Activated gamma-delta T cell treated with anti-CD3 and anti-CD28 coated beads, Interleukin-2, amount 50 U/mL, for 16 hours (primary cell): ENCODE measurements at places on chromosomes 5 and 9.

DNA sequence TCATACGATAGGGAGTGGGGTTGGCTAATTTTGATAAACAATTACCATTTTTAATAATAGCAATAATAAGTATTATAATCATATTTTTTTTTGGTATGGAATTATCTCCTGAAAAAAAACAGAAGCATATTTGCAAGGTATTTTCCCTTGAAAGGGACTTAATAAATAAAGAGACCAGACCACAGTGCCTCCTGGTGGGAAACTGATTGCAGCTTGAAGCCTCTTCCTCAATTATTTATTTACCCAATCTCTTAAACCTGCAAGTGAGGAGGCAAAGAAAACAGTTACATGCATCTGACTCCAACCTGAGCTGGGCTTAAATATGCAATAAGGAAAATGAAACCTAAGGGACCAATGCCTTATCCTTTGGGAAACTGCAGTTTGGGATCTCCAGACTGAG is 388.1 kb upstream of the ACO1 start:
- no peak for DNase-seq

- no peak for DNase-seq
Measured at GRCh38 chr5:74556631-74557595, 83.6 kb downstream of the ENC1 start.

GRCh38 chr9:127700594-127701255 is 6.1 kb upstream of the CFAP157 start:
- DNase-seq: no peak

- no peak for DNase-seq
Measured at GRCh38 chr9:114016629-114017423, 61.3 kb downstream of the AMBP start.

DNA sequence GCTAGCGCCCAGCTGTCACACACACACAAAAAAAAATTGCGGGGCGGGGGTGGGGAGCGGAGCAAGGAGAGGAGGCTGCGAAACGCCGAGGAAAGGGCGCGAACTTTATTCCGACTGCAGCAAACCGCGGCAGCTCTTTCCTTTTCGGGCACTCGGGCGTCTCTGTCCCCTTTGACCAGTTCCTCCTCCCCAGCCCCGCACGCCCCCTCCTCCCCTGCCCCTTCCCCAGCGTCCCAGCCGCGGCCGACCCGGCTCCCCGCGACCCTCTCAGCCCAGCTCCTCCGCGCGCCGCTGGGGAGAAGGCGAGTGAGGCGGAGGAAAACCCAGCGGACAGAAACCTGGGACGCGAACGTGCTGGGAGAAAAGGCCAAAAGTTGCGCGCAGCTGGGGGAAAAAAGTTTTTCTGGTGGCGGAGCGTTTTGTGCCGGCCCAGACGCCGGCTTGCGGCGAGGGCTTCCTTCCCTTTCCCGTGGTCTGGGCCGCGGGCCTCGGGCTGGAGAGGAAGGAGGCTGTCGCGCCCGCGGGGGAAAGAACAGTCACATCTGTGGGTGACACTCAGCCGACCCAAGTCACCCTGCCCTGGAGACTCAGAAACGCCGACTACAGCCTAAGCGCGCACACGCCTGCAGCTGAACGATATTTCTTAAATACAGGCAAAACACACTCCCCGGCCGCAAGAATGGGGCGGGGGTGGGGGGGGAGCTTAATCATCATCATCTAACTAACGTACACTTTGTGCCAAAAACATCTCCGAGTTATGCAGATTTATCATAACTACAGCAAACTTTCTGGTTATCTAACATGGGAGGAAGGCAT is 1.1 kb upstream of the BNC2 start:
- DNase-seq: no peak

DNA sequence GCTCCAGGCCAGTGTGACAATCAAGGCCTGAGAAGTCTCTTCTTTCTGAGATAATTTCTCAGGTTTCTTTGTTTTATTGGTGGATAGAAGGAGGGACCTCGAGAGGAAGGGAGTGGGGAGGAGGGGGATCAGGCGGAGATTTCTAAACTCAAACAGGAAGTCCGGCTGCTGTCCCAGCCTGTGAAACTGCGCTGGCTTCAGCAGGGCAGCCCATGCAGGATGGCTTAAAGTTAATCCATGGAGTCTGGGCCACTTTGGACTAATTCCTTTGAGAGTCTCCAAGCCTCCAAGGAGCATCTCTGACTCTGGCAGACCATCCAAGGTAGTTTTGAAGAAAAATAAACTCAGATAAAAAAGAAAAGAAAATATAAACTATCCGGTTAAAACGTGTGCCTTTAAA is 378.5 kb downstream of the MLLT3 start:
- no peak for DNase-seq

GRCh38 chr5:158461240-158461854 is 602.4 kb upstream of the CLINT1 start:
- no peak for DNase-seq

- DNase-seq: no peak
Measured at GRCh38 chr5:5460311-5460710, 37.8 kb downstream of the ICE1 start.

DNA sequence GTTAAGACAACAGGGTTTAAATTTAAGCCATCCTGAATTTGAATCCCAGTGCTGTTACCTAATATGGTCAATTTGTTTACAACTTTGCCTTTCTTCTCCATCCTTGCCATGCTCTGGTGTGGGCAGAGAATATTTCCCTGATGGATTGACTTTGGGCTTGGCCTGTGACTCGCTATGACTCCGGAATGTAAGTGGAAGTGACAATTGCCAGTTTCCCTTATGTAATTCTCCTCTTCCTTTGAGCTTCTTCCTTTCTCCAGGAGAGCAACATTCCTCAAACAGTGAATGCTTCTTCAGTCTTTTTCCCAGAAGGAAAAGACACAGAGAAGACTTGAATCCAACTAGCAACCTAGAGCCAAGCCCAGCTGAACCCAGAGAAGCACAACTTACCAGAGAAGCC is 159.1 kb downstream of the LURAP1L start:
- DNase-seq: no peak

- no peak for DNase-seq
Measured at GRCh38 chr5:103259705-103260355, 1.3 kb downstream of the MACIR start.

DNA sequence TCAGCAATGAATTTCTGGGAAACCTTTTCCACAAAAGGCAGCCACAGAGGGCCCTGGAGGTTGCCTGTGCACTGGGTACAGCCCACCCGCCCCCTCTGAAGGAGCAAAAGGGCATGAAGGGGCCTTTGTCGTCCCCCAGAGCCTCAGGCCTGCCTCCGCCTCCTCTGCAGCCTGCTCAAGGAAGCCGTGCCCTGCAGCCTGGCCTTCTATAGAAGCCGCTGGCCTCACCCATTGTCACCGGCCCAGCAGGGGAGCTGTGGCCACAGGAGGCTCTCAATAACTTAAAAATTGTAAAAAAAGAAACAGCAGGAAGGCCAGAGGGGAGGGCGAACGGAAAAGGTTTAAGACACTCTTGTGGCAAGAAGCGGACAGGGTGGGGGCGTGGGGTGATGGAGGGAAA is 213.3 kb downstream of the IRX2 start:
- no peak for DNase-seq

DNA sequence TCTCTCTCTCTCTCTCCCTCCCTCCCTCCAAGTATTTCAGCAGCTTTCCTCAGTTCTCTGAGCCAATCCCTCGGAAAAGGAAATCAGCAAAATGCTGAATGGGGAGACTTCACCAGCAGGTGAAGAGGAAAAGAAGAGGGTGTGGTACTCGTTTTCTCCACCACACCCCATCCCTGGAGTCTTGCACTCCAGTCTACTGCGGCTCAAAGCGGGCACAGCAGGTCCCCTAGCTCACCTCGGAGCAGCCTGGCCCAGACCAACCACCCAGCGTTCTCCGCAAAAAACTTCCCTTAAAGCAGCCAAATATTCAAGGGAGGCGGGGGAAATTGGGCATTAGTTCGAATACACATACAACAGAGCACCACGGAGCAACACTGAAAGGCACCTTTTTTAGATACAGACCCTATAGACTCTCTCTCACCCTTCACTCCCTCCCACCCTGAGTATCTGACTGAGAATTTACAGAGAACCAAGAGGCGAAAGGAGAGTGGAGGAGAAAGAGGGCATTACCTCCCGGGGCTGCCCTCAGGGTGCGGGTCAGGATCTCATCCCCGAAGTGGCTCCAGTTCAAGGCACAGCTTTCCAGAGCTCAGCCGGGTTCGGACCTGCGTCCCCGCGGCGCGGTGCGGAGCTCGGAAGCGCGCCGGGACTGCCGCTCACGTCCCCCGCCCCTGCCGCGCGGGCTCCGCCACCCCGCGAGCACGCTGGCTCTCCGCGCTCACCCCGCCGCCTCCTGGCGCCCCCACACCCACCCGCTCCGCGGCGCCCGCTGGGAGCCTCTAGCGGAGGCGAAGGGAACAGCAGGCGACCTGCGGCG is 1638.5 kb upstream of the C9orf72 start:
- no peak for DNase-seq

GRCh38 chr9:38047301-38048251 is 21.5 kb downstream of the SHB start:
- DNase-seq: no peak

DNA sequence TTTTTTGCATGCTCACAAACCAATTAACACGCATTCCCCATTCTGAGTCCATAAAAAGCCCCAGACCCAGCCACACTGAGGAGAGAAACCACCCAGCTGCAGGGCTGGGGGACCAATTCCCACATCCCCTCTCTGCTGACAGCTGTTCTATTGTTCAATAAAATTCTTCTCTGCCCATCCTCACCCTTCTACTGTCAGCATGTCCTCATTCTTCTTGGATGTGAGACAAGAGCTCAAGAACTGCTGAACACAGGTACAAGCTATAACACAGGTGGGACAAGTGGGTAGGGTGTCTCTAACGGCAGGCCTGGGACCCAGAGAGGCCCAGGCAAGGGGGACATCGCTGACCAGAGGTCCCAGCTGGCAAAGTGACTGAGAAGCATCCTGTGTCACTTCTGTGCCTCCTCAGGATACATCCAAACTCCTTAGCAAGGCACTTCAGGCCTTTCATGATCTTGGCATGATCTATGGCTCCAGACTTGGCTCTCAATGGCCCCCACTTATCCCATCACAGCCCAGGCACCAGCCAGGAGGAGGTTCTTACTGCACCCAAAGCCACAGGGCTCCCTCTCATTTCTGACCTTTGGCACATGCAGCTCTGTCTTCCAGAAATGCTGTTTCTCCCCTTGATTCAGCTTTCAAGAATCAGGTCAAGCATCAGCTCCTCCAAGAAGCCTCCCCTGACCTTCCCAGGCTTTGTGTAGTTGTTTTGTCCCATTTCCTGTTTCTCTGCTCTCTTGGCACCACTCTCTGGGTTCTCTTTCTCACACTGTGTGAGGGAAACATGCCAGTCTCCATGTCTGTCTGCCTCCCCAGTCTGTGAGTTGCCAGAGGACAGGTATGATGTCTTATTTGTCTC is 7.3 kb upstream of the ALDH1B1 start:
- no peak for DNase-seq

- no peak for DNase-seq
Measured at GRCh38 chr5:168525856-168526255, 3.2 kb upstream of the FBLL1 start.

DNA sequence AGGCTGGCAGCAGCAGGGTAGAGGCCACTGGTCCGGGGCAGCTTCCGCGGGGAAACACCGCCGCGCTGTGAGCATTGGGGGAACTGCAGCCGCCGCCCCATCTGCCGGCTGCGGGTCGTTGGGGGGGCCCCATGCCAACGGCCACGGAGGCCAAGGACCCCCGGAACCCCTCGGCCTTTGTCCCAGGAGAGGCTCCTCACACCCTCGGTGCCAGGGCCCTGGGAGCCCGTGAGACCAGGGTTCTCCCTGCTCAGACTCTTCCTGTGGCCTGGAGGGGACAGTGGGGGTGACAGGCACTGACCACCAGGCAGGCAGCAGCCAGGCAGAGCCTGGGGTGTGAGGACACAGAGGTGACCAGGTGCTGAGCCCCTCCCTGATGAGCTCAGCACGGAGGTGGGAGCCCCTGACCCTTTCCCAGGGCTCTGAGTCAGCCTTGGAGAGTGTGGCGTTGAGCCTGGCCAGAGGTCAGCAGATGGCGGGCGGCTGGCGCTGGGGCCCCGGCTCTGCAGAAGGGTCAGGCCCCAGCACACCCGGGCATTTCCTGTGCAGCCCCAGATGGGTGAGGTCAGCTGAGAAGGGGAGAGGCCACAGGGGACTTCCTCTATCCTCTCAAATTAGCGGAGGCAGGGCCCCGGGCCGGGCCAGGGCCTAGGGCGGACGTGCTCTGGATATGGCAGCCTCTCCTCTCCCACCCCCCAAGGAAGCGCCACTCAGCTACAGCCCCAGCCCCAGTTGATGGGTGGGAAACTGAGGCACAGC is 17.9 kb upstream of the EGFL7 start:
- peak; percentile 46 for DNase-seq

GRCh38 chr9:81578606-81579005 is 110.7 kb downstream of the TLE1 start:
- no peak for DNase-seq

DNA sequence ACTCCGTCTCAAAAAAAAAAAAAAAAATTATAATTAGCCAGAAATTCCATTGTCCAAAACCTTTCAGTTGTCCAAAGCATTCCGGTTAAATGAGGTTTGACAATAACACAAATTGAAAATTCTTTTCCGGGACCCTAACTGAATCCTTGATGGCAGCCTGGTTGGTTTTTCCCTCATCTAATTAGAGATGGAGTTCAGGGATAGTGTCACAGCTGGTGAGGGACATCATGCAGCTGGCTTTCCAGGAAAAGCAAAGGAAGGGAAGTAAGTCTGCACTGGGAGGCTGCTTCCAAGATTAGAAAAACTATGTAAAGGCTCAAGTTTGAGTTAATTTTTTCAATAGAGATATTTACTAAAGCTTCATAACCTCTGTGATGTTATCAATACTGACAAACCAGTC is 195.4 kb downstream of the ADAMTS12 start:
- no peak for DNase-seq

DNA sequence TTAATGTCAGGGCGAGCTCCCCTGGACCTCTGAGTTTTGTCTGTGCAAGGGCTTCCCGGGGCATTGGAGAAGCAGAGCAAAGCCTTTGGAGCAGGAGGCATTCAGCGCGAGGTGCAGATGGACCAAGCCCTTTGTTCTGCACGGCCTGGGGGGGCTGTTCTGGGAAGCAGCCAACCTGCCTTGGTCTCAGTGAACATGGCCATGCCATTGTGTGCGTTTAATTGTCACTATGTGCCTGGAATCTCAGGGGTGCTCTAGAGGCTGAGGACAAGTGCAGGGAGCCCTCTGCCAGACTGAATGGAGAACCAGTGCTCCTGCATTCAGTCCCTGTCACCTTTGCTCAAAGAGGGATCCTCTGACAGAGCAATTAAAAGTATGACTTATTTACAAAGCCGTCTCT is 329.4 kb downstream of the IRX1 start:
- no peak for DNase-seq

DNA sequence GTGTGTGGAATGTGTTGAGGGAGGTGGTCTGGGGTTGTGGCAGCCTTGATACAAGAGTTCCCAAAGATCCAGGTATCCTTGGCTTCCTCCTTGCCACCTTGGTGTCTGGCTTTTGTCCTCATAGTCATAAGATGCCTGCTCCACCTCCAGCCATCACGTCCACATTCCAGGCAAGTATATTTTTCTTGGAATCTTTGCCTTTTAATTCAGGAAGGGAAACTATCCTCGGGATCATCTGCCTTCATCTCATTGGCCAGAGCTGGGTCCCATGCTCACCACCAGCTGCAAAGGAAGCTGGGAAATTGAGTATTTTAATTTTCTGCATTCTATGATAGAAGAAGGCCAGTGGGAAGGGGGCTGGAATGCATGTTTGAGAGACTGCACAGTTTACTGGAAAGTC is 186.7 kb downstream of the C9orf50 start:
- no peak for DNase-seq

- DNase-seq: no peak
Measured at GRCh38 chr5:170121321-170121720, 15.6 kb downstream of the FOXI1 start.
